Mesendoderm (in vitro differentiated cells): ENCODE measurements at places on chromosomes 1 and 21.

DNA sequence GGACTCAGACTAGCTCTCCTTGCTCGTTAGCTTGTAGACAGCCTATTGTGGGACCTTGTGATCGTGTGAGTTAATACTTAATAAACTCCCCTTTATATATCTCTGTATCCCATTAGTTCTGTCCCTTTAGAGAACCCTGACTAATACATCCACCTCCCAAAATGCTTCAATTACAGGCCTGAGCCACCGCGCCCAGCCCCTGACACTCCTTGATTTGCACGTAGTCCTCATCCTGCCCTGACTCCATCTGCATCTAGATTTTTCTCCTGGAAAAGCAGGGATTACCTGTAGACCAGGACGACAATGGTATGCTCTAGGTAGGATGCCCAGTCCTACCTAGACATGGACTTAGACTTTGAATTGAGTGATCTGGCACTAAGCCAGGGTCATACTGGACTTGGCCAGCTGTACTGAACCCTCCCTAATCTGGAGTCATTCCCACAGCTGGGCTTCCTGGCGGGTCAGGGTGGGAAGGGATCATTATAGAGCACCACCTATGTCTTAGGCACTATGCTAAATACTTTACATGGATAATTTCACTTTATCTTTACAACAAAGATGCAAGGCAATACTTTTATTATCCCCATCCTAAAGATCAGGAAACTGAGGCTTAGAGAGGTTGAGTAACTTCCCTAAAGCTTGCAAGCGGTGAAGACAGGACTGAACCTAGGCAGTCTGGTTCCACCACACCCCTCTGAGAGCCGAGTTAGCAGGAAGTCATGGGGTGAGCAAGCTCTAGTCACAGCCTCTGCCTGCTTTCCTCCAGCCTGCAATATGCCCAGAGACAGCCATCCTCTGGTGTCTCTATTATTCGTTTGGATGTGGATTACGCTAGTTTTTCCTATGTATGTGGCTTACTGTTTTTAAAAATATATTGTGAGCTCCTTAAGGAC, 89.4 kb downstream of the DTL start:
- no peaks in the 10 kb centered on the region for H3K27me3 ChIP-seq
- DNase-seq: no peak
- no peak overlapping the region for H3K4me3 ChIP-seq
- H3K36me3 ChIP-seq: no peaks in the 10 kb centered on the region
- H3K4me1 ChIP-seq: no peaks in the 10 kb centered on the region

GRCh38 chr1:101194746-101195145, 42.1 kb upstream of the S1PR1 start:
- H3K27ac ChIP-seq: no peak overlapping the region
- no peak for DNase-seq
- no peak overlapping the region for H3K4me3 ChIP-seq
- no peaks in the 10 kb centered on the region for H3K4me1 ChIP-seq
- no peaks in the 10 kb centered on the region for H3K27me3 ChIP-seq

DNA sequence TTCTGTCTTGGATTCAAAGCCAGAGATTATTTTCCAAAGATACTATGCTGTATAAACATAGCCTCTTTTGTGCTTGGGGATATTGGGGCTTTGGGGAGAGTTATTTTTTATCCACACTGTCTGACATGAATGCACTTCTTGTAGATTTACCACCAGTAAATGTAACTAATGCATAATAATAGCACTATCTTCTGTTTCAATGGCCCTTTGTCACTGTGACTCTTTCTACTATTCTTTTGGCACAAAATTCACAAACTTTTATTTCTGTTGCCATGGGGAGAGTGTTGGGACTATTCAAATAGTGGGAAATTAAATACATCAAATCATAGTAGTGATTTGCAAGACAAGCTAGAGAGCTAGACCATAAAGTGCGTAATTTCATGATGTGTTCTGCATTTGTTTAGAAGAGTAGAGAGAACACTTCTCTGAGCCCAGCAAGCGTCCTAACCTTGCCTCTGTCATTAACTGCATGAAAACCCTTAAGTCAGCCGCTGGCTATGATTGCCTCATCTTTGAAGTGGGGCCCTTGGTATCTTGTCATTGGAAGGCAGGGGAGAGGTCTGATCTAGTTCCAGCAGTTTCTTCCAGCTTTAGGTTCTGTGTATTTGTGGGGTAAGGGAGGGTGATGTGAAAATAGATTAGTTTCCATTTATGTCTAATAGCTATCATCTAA, 154.4 kb downstream of the HHAT start:
- H3K4me1 ChIP-seq: no peaks in the 10 kb centered on the region
- H3K27ac ChIP-seq: no peak overlapping the region

- no peak overlapping the region for H3K4me3 ChIP-seq
- H3K27me3 ChIP-seq: no peaks in the 10 kb centered on the region
- no peak overlapping the region for H3K27ac ChIP-seq
- no peaks in the 10 kb centered on the region for H3K4me1 ChIP-seq
- DNase-seq: peak; percentile 17
These were observed 316.9 kb upstream of the ADGRL4 start for GRCh38 chr1:79323239-79324025.

GRCh38 chr1:1079408-1080121, 5.5 kb upstream of the RNF223 start:
- DNase-seq: peak; percentile 99
- peak overlapping the region; percentile 7 for H3K27ac ChIP-seq
- no peaks in the 10 kb centered on the region for H3K4me1 ChIP-seq

DNA sequence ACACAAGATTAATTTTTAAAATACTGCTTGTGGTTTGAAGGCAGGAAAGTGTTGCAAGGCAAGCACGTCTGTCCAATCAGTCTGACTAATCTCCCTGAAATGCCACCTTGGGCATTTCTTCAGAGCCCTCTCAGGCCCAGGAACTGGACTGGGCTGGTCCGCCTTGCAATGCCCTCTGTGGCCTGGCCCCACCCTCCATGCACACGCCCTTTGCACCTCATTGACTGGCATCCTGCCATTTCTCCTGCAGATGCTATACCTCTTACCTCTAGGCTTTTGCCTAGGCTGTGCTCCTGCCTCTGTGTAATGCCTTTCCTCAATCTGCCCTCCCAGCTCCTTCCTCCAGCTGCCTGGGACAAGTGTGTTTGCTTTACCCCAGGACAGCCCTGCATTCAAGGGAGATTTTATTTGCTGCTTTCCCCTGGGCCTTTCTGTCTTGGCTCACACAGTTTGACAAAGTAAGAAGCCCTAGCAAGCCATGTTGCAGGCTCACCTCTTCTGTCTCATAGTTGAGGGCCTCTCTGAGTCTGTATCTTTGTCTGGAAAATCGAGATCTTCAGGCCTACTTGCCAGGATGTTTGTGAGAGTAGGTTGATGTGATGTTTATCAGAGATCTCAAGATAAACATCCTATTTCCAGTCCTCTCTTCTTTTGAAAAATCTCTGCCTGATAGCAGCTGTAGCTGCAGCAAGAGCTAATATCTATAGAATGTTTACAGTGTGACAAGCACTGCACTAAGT, 149.2 kb upstream of the JUN start:
- H3K27ac ChIP-seq: no peak overlapping the region
- no peaks in the 10 kb centered on the region for H3K27me3 ChIP-seq
- no peak for DNase-seq
- no peaks in the 10 kb centered on the region for H3K4me1 ChIP-seq
- no peaks in the 10 kb centered on the region for H3K36me3 ChIP-seq

- H3K36me3 ChIP-seq: no peaks in the 10 kb centered on the region
- peaks cover 2% of the 10 kb centered on the region for H3K4me1 ChIP-seq
- no peak overlapping the region for H3K4me3 ChIP-seq
- H3K27me3 ChIP-seq: no peaks in the 10 kb centered on the region
- no peak for DNase-seq
These were observed 23.8 kb upstream of the LRRC8C start for GRCh38 chr1:89608984-89609725.

GRCh38 chr1:203476216-203476814, 709 bp downstream of the PRELP start:
- DNase-seq: no peak
- no peak overlapping the region for H3K27ac ChIP-seq
- H3K27me3 ChIP-seq: no peaks in the 10 kb centered on the region
- H3K4me3 ChIP-seq: no peak overlapping the region

DNA sequence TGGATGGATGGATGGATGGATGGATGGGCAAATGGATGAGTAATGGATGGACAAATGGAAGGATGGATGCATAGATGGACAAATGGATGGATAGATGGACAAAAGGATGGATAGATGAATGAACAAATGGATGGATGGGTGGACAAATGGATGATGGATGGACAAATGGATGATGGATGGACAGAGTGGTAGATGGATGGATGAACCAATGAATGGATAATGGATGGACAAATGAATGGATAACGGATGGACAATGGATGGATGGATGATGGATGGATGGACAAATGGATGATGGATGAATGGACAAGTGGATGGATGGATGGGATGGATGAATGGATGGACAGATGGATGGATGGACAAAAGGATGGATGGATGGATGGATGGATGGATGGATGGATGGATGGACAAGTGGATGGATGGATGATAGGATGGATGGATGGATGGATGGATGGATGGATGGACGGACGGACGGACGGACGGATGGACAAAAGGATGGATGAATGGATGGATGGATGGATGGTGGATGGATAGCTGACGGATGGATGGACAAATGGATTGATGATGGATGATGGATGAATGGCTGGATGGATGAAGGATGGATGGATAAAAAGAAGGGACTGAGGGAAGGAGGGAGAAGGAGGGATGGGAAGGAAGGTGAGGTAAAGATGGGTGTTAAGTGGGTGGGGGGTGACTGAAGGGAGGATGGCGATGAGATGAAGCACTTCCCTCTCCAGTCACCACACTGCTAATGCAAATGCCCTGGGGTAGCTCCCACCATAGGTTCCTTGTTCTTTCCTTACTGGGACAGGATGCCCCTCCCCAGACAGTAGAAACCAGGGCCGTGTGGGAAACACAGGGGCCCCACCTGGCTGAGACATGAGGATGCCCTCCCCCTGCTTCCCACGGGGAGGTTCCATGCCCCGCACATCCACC, 29.8 kb downstream of the CHD5 start:
- H3K27ac ChIP-seq: no peak overlapping the region
- DNase-seq: no peak
- H3K27me3 ChIP-seq: no peaks in the 10 kb centered on the region

DNA sequence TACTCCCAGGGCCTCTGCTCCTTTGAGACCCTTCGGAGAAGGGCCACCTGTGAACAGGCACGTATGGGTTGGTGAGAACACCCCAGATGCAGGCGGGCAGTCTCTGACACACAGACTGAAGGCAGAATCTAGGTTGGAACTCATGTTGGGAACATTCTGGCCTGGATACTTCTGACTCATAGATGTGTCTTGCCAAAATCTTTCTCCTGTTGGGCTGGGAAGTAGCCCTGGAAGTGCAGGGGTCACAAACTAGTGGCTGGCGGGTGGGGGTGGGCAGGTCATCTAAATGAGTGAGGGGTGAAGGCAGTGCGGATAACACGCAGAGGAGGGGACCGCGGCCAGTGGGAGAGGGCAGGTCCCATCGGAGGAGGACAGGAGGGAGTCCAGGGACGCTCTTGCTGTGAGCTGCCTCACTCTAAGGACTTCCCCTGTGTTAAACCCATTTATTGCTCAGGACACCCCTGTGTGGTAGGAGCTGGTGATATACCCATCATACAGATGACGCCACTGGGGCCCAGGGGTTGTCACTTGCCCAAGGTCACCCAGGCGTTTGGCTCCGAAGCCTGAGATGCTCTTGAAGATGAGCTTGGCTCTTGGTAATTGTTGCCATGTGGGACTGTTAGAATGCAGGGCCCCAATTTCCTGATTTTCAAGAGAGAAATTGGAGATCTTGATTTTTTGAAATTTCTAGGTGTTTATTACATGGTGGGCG, 181.0 kb downstream of the PTPRU start:
- H3K27ac ChIP-seq: no peak overlapping the region
- no peak for DNase-seq
- H3K4me3 ChIP-seq: no peak overlapping the region
- no peaks in the 10 kb centered on the region for H3K27me3 ChIP-seq
- H3K4me1 ChIP-seq: no peaks in the 10 kb centered on the region
